ENCODE measurements at places on chromosomes 16 and 17.

DNA sequence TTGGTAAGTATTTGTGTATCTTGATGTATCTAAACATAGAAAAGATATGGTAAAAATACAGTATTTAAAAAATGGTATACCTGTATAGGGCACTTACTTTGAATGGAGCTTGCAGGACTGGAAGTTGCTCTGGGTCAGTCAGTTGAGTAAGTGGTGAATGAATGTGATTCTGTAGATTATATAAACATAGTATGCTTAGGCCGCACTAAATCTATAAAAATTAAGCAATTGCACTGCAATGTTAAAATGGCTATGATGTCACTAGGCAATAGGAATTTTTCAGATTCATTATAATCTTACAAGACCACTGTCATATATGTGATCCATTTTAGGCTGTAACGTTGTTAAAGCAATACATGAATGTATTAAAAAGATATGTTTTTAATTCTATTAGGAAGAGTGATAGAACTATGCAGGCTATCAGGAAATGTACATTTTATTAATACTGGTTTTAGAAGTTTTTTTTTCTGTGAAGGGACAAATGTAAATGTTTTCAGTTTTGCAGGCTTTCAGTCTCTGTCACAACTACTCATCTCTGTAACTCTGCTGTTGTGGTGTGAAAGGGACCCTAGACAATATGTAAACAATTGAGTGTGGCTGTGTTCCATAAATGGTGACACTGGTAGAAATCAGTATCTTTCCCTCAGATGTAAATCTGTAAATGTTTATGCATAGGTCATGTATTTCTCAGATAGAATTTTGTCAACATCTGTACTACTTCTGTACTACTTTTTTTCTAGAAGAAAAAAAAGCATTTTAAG is 10.5 kb downstream of the CBFB start:
- no peak for DNase-seq

DNA sequence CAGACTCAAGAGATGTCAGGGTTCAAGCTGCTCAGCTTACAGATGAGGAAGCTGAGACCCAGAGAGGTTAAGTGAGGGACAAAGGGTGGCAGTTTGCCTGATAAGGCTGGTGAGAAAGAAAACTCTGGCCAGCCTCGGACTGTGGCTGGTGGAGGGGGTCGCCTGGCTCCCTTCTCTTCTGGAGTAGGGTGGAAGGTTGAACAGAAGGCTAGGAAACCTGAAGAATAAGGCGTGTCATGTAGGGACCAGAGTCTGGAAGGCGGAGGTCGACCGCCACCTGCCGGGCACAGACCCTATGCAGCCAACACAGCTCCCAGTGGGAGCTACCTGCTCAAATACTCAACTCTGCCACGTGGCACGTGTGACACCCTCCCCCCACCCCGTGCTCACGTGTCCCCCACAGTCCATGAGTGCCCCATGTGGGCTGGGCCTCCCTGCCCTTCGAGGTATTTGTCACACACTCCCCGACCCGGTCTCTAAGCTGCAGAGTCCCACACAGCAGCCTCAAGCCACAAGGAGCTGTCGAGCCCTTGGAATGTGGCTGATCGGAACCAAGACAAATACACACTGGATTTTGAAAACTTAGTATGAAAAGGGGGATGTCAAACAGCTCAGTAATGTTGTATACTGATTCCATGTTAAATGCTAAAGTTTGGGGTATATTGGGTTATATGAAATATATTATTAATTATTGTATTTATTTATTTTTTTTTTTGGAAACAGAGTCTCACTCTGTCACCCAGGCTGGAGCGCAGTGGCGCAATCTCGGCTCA is 11.8 kb downstream of the HID1 start:
- DNase-seq = peak; percentile 63

- DNase-seq = no peak
Observed at GRCh38 chr17:8140065-8141029, 11.9 kb downstream of the PER1 start.

GRCh38 chr16:27982184-27982583 is 81.3 kb downstream of the GSG1L start:
- no peak for DNase-seq

- peak; percentile 75 for DNase-seq
Observed at GRCh38 chr16:20774703-20775362, 11.0 kb downstream of the ACSM3 start.

DNA sequence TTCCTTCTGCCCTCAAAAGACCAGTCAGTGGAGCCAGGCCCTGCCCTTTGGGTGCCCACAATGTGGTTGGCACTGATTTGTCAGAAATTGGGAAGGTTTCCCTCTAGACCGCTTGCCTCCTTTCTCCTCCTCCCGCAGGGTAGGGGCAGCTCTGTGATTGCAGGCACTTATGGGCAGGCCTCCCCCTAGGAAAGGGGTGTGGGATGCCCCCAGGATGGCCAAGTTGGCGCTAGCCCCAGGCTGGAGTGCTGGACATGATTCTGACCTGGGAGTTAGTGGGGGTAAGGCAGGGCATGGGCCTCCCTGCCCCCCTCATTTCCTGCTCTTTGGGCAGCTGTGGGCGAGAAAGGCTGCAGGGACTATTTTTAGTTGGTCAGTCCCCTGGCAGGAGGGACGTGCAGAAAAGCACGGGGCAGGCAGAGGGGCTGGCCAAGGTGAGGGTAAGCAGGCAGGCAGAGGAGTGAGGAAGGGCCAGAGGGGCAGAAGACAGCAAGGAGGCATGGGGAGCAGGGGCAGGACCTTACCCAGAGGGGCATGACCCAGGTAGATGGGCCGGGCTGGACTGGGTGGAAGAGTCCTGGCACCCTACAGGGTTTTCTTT is 3.3 kb downstream of the RARA start:
- no peak for DNase-seq

DNA sequence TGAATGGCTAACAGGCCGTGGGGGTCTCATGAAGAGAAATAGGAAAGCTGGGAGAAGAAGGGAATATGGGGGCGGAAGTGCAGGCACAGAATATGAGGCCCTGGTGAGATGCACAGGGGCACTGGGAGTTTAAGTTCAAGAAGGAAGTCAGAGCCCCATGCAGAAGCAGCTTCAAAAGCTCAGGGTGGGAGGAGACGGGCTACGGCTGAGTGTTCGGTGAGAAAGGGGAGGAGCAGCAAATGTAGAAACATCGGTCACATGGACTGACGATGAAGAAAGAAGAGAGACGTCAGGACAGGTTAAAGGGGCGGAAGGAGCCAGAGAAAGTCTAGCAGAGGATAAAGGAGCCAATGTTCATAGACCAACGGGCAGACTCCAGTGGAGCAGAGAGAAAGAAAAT is 204.5 kb upstream of the ZFHX3 start:
- DNase-seq = no peak

GRCh38 chr16:47063011-47063724 is 80.6 kb downstream of the NETO2 start:
- DNase-seq = no peak

GRCh38 chr16:12573300-12573699 is 230.4 kb downstream of the CPPED1 start:
- DNase-seq = no peak

DNA sequence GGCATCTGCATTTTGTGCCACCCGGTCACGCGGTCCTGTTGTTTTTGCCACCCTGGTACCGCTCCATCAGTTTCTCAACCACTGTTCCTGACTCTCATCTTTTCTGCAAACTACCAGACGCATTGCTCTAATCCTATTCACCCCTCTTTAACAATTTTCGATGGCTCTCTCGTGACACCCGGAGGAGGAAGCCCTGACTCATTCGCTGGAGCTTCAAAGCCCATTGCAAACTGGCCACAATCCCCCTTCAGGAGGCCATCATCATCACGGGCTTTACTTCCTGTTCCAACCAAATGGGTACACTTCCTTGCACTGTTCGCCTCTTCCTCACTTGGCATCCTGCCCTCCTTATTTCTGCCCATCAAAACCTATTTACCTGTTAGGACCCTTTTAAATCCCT is 155.3 kb downstream of the RGS9 start:
- DNase-seq = no peak

GRCh38 chr17:46774108-46774737 is 44.3 kb downstream of the WNT3 start:
- DNase-seq = no peak

DNA sequence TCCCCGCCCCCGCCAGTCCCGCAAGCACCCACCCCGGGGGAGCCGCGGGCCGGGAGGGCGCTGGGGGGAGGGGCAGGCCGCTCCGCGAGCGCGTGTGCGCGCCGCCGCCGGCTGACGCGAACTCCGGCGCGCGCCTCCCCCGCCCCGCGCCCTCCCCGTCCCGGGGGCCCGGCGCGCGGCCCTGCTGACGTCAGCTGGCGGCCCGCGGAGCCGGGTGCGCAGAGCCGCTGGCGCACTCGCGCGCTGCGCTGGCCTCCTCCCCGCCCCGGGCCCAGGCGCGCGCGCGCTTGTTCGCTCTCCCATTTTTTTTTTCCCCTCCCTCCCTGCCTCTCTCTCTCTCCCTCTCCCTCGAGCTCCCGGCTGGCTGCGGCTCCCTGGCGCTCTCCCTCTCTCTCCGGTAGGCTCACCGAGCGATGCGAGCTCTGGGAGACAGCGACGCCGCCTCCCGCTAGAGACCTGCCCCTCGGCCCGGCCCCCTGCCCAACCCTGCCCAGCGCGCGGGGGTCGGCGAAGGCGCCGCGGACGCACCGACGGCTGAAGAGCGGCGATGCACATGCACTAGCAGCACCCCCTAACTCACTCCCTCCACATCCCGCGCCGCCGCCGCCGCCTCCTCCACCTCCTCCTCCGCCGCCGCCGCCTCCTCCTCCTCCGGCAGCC is at the start of gene GNAO1:
TSS of gene GNAO1 (plus strand) at position 334 of the 660 bp plus-strand sequence. CDS start 747 bp downstream, outside the sequence.
- DNase-seq = peak; percentile 49

DNA sequence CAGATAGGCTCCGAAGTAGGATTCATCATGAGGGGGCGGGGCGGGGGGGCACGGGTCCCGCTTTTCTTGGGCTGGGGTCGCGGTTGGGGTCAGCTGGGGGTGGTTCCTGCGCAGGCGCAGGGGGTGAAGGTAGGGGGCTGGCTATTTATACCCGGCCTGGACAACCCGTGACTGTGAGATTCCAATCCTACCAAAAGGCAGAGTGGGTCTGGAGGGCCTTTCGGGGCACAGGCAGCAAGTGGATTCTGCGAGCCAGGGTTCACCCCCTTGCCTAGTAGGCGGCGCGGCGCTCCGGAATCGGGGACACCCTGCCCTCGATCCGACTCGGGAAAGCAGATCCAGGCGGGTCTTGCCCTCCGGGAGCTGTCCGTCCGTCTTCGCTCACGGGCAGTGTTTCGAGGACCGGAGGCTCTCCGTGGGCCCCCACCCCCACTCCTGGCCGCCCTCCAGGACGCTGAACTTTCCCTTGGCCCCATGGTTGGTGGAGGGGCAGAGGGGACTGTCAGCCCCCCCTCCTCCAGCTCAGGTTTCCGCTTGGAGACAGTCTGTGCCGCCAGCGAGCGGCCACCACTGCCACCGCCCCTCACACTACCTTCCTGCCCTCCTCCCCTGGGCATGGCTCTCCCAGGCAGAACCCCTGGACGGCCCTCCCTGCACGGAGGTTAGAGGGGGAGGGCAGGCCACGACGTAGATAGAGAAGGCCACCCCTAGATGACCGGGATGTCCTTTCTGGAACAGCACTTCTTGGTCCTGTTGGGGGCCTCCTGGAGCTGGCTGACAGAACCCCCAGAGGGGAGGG is 634 bp downstream of the SLC2A4 start:
- no peak for DNase-seq

- no peak for DNase-seq
Observed at GRCh38 chr17:82237746-82238471, 9.1 kb downstream of the SLC16A3 start.

- no peak for DNase-seq
Observed at GRCh38 chr17:45338023-45338781, 21.4 kb upstream of the MAP3K14 start.

GRCh38 chr16:684961-685696 is 995 bp upstream of the JMJD8 start:
- DNase-seq = no peak

DNA sequence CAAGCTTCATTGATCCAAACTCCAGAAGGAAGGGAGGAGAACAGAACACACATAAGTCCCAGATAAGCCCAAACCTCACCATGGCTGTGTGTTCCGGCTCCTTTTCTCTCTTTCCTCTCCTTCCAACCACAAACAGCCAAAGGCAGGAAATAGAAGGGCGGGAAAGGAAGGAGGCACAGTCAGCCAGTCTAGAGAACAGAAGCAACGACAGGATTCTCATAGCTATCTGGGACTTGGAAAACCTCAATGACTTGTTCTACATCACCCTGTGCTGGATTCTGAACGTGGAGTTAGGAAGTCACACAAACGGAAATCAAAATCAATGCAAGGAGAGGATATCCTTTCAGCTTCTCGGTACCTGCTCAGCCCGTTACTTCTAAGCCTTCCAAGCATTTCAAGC is 9.0 kb downstream of the CRK start:
- no peak for DNase-seq

DNA sequence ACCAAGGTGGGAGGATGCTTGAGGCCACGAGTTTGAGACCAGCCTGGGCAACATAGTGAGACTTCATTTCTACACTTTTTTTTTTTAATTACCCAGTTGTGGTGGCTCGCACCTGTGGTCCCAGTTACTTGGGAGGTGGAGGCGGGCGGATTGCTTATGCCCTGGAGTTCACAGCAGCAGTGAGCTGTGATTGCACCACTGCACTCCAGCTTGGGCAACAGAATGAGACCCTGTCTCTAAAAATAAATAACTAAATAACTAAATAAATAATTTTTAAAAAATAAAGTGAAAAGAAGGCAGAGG is 9.3 kb downstream of the DNAI2 start:
- peak; percentile 69 for DNase-seq

DNA sequence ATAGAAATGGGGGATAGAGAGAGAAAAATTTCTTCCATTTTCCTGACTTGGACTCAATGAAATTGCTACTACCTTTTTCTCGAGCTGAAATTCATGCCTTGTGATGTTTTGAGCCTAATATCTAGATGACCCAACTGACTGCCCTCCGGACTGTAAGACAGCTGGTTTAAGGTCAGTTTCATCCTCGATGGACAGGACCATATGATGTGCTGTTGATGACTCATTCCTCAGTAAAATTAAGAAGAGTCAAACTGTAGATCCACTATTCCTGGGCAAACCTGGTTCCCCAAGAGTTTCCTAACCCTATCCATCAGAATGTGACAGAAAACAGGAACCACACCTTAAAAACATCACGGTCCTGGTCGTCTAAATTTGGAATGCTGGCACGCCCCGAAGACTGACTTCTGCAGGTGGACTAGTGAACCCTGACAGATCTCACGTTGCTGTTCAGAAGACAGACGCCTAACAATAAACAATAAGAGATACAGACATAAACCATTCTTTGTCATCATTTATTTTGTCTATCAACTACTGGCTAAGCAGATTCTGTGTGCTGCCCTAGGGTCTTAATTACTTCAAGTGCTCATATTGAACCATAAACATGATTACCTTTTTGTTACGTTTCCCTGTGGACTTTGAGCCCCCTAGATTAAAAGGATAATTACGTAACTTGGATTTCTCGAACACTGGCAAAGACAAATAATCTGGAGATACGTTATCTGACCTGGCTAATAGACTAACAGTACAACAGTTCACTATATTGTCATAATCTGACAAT is 45.1 kb upstream of the NOS2 start:
- no peak for DNase-seq

All from activated CD4-positive, alpha-beta T cell treated with anti-CD3 and anti-CD28 coated beads, Interleukin-2, amount 50 U/mL, for 48 hours (primary cell).